T-helper 2 cell treated with Interferon-gamma antibody and Interleukin-4, amounts not matched to agents 100 ng/mL and 5 ng/mL, for 36 hours (primary cell): ENCODE measurements at places on chromosomes 11 and 22. TPM values are rescaled to one million over a fixed set of nuclear protein-coding genes. Genes with fewer than 3 reads are reported as not detected.

Gene KCNQ1OT1
- 0.48 TPM in 2 replicates for total RNA-seq

Gene OR8G5
- not detected in 2 replicates for total RNA-seq

Gene OMP
- total RNA-seq, result not detected in 2 replicates

Gene SCGB2A2
- total RNA-seq, result not detected in 2 replicates

Gene OR52A1
- total RNA-seq, result not detected in 2 replicates

Gene NAALAD2
- total RNA-seq, result not detected in 2 replicates

Gene LARGE1
- total RNA-seq, result 0.16 TPM in 1 of 2 replicates, not detected in the other

Gene TMPRSS5
- total RNA-seq, result 0.48 and 0.66 TPM in 2 replicates

Gene APOL1
- total RNA-seq, result 56.8 and 62.5 TPM in 2 replicates

Gene ART5
- total RNA-seq, result not detected in 2 replicates

Gene DDX6
- total RNA-seq, result 135 and 142 TPM in 2 replicates
